ENCODE measurements at places on chromosomes 16 and 17.
A peak's percentile ranks its signal among the peaks of the same experiment; 100 is the strongest.

DNA sequence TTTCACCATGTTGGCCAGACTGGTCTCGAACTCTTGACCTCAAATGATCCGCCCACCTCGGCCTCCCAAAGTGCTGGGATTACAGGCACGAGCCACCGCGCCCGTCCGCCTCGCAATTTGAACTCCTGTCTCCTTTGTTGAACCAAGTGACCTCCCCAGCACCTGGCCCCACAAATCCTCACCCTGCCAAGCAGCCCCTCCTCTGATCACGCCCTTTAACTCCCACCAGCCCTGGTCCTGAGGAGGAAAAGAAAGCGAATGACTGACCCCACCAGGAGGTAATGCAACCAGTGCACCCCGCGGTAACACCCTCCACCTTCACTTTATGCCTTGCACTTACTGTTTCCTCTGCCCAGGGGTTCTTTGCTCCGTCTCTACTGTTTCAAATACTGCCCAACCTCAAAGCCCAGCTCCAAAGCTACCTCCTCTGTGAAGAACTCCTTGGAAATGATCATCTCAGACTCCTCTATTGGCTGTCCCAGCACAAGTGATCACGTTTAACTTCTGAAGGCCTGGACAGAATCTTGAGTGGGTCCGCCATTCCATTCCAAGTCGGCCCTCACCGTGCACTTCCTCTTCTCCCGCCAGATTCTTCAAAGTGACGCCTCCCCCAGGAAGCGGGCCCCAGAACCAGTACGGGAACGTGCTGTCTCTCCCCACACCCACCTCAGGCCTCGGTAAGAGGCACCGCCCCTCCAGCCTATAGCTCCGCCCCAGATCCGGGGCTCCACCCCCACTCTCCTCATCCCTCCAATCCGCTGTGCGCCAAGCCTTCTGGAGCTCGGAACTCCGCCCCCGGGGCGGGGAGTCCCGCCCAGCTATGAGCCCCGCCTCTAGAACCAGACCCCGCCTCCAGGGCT, 4.4 kb downstream of the CD19 start:
- peak; percentile 60 for DNase-seq

DNA sequence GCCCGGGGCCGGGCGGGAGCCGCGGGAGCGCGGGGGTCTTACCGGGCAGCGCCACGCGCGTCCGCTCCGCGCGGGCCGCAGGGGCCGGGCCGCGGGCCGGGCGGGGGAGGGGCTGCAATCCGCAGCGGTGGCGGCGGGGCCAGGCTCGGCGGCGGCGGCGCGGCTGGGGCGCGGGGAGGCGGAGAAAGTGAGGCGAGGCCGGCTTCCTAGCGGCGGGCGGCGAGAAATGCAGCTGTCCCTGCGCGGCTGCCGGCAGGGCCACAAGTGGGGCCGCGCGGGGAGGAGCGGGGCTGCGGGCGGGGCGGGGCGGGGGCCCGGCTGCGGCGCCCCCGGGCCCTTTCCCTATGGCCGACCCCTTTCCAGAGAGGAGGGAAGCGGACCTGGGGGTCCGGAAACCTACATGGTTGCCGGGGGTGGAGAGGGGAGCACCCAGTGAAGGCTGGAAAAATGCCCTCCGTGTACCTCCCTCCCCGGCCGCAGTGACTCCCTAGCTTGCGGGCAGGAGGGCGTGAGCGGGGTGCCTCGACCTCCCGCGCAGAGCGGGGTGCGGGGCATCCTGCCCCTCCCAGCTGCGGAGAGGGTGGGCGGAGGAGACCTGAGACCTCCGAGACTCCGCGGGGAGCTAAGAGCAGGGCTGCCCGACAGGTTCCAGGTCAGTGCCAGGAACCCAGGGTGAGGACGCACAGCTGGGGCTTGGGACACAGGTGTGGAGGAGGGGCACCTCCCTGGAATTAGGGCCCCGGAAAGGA, at the start of gene CUEDC1:
Gene CUEDC1 (minus strand): TSS at position 230 of the 749 bp plus-strand sequence. CDS start 69,848 bp downstream, outside the sequence.
- peak; percentile 68 for DNase-seq

GRCh38 chr17:61799812-61800484, 63.4 kb downstream of the BRIP1 start:
- DNase-seq, result no peak

GRCh38 chr16:4373909-4374742, 2.5 kb downstream of the VASN start:
- no peak for DNase-seq

DNA sequence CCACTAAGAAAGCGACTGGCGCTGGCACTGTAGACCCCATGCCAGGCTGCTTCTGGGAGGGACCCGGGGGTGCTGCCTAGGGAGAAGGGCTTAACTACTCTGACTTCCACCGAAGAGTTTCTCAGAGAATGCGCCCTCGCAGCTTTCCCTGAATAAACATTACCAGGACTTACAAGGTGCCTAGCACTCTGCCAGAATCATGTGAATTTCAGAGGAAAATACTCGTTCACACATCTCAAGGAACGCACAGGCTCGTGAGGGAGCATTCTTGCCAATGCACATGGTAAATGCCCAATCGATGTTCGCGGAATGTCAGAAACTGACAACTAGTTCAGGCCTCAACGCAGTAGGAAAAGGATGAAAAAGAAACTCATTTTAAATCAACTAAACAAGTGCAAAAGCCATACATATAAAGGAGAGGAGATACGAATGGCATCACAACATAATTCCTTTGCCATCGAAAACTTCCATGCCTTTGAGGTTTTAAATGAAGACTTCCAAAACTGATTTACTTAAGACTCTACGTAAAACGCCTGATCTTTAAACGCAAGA, 999 bp downstream of the CMC2 start:
- no peak for DNase-seq

GRCh38 chr16:49593424-49594040, 219.9 kb downstream of the C16orf78 start:
- DNase-seq, result peak; percentile 15

- no peak for DNase-seq
Observed at GRCh38 chr17:34616148-34616547, 36.8 kb downstream of the TMEM132E start.

GRCh38 chr16:57042157-57043111, 49.9 kb upstream of the CPNE2 start:
- no peak for DNase-seq

DNA sequence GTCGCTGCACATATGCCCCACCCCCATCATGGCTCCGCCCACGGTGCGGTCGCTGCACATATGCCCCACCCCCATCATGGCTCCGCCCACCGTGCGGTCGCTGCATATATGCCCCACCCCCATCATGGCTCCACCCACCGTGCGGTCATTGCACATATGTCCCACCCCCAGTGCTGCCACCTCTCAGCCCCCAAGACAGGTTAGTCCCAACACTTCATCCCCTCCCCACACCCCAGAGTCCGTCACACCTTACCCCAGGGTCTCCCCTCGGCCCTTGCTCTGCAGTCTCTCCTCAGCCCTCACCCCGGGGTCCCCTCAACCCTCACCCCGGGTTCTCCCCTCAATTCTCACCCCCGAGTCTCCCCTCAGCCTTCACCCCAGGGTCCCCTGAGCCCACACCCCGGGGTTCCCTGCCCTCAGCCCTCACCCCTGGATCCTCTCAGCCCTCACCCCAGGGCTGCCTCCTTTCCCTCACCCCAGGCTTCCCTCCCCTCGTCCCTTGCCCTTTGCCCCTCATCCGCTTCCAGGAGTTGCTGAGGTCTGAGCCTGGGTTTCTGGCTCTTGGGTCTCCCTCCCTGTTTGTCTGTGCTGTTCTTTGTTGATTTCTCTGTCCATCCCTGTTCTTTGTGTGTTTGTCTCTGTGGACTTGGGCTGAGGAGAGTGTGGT, 25.6 kb downstream of the TPSG1 start:
- DNase-seq, result peak; percentile 13

- DNase-seq, result no peak
Observed at GRCh38 chr17:146546-146945, 9.2 kb downstream of the SCGB1C2 start.

- DNase-seq, result no peak
Observed at GRCh38 chr17:1744551-1745512, 2.2 kb downstream of the SERPINF2 start.

DNA sequence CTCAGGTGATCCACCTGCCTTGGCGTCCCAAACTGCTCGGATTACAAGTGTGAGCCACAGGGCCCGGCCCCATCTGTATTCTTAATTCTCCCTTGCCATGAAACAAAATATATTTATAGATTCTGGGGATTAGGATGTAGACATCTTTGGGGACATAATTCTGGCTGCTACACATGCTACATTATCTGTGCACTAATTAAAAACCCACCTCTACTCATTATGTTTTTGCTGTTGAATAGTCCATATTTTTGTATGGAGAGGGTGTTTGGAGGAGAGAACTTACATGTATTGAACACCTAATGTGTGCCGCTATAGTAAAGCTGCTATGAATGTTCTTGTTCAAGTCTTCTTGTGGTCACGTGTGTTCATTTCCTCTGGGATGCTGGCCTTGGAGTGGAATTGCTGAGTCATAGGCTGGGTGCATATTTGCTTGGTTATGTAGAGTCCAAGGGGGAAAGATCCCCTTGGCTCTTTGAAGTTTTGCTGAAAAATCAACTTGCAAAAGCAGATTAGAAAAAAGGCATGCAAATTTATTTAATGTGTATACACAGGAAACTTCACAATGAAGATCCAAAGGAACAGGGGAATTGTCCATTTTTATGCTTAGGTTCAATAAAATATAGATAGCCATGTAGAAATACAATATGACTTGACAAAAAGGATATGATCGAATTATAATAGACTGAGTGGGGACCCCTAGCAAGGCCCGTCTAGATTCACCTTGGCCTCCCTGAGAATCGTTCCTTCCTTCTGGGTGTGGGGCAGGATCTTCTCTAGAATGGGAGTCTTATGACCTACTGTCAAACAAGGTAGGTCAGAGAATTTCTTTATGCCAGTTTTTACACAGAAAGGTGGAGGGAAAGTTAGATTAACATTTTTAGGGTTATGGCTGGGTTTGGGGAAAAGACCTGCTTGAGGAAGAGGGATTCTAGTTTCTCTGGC, 42.1 kb upstream of the GPRC5B start:
- peak; percentile 29 for DNase-seq

DNA sequence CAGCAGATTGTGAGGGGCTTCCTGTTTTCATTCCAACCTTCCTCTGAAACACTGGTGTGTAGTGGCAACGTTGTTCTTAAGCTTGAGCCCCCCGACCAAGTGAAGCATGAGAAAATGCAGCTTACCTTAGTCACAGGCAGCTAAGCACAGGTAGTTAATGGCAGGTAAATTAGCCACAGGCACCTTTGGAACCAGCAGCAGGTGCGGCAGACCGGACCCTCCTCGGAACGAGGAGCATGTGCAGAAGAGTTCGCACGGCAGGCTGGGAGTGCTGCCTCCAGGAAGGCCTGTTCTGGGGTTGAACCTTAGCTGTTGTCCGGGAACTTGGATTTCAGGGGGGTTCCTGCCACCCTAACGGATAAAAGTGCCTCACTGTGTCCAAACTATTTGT, 7.2 kb upstream of the IRF8 start:
- no peak for DNase-seq

DNA sequence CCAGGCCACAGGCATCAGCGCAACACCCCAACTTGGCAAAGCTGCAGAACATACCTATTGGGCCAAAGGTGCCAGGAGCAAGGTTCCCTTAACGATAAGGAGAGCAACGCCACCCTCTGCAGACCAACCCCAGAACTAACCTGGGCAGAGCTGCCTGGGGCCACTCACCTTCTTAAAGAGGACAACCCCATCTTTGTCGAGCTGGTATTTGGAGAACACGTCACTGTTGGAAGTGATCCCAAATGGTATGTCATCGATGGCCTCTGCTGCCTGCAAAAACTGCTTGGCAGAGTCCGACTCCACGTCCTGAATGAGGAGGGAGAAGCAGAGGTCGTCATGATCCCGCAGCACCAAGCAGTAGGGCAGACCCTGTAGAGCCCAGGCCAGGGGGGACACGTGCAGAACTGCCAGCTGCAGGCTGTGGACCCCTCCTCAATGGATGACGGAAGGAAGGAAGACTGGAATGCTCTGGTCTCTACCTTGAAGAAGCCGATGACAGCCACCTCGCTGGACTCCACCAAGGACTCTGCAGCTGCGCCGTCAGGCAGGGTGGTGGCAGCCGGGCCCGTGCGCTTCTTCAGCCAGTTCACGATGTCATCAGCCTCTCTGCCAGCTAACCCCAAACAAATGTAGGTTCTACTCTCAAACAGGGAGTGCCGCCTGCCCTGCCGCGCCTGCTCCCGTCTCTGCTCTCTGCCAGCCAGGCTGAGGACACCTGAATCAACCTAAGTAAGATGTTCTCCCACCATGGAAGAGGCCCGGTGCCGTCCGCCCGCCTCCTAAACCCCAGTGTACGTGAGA, 5.2 kb downstream of the P4HB start:
- no peak for DNase-seq

DNA sequence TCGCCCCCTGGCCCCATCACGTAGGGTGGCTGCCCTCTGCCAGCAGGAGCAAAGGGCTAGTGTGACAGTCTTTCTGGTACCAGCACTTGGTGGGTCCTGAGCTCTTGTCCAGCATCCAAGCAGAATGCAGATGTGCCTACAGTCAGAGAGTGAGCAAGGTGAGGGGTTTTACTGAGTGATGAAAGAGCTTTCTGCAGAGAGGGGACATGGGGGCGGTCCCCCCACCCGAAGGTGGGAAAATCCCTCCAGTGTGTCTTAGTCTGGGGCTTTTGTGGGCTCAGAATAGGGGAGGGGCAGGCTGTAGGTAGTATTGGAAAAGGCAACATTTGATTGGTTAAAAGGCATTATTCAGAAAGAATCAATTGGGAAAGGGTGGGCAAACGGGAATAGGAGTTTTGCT, 152.3 kb downstream of the RPTOR start:
- DNase-seq, result no peak

GRCh38 chr16:55367866-55368603, 44.0 kb downstream of the IRX6 start:
- DNase-seq, result peak; percentile 15

DNA sequence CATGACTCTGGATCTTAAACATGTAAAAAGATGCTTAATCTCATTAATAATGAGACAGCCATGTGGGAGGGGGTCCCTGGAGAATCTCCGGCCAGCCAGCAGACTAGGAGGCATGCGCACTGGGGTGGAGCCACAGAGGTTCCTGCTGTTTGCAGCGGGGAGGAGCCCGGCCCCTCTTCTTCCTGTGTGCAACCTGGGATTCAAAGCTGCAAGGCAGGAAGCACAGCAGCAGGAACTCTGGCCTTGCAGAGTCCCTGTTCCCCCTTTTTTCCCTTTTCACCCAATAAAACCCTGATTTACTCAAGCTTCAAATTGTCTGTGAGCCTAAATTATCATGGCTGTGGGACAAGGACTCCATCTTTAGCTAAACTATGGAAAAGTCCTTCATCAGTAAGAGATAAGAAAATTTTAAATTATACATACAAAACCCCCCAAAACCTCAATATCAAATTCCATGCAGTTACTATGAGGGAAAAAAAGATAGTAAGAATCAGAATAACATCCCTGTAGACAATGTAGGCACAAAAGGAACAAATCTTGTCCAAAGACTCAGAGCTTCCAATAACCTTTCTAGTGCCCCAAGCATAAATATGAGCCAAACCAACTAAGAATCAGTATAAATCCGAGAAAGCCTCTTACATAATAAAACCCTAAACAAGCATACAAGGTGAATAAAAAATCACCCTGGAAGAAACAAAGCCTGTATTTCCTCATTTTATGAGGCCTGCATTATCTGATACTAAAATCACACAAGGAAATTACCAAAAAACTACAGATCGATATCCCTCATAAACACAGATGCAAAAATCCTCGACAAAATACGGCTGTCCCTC, 12.1 kb downstream of the CFDP1 start:
- peak; percentile 82 for DNase-seq

GRCh38 chr16:86018071-86018470, 119.1 kb downstream of the IRF8 start:
- DNase-seq, result no peak
